Kasumi-1 (cell line): ENCODE measurements at places on chromosomes 1 and 21.

DNA sequence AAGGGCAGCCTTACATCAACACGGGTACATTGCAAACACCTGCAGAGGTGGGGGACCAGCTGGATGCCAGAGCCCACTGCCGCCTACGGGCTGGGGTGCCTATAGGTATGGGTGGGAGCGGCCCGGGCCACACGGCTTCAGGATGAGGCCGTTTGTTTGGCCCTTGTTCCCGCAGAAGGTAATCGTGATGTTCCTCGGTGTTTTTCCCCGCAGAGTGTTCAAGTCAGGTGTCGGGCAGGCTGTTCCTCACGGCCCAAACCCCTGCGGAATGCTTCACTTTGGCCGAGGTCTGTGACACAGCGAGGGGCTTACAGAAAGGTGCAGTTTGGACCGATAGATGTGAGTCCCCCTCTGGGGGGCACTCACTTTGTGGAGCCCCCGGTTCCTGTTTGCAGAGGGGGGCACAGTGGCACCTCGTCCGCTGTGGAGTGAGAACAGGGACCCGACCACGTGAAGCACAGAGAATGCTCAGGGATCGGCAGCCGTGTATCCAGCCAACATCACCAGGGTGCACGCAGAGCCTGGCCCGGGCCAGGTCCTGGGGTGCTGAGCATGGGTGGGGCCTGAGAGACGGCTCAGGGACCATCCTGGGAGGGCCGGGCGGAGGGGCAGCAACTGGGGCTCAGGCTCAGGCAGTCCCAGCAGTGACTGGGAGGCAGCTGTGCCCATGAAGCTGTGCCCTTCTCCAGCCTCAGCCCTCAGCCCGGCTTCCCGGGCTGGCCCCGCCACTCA lies 453 bp upstream of the TTLL10 start:
- no peak for DNase-seq

GRCh38 chr1:31569596-31570173 lies 6.6 kb upstream of the TINAGL1 start:
- DNase-seq, result no peak

DNA sequence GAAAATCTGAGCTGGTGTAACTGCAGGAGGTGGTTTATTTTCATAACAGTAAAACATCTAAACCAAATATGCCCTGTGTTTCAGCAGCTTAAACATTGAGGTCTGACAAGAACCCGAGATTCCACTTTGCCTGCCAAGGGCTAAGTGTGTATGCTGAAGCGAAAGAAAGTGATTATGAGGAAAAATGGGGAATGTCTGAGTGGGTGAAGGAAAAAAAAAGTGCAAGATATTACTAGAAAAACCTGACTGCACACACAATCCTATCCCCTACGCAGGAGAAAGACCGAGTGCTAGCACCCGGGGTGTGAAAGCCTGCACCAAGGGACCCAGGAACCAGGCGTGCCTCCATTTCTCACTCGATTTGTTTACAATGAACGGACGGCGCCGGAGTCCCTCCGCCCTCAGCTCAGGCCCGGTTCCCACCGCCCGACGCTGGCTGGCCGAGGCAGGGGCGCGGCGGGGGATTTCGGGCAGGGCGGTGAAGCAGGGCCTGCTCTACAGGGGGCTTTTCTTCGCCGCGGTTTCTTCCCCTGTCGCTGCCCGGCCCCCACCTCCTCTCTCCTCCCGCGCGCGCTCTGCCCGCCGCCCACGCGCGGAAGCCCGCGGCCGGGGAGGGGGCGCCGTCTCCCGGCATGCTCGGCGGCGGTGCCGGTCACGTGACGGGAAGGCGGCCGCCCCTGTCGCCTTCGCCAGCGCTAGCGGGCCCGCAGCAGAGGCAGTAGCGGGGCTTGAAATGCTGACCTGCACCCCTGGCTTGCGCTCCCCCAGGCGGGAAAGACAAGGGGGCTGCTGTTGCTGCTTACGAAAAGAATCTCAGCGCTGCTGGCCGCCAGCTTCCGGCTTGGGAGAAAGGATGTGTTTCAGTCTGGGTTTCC lies 35.9 kb downstream of the ITPKB start:
- DNase-seq, result peak; percentile 28

GRCh38 chr1:183655562-183656075 lies 2.5 kb upstream of the APOBEC4 start:
- peak; percentile 91 for DNase-seq

- DNase-seq, result no peak
These were observed 3.1 kb upstream of the MIIP start for GRCh38 chr1:12016182-12016581.

GRCh38 chr1:79295967-79296366 lies 289.4 kb upstream of the ADGRL4 start:
- no peak for DNase-seq
